ENCODE measurements at places on chromosomes 4 and X. TPM values are rescaled to one million over a fixed set of nuclear protein-coding genes. Genes with fewer than 3 reads are reported as not detected.

MAGEC3 gene
- not detected for total RNA-seq

RASGEF1B gene
- total RNA-seq, result not detected

KCNIP4 gene
- total RNA-seq, result not detected

RAB41 gene
- total RNA-seq, result not detected

ETDB gene
- total RNA-seq, result not detected

PABPC5 gene
- total RNA-seq, result not detected

ADAM29 gene
- total RNA-seq, result not detected

TRIM2 gene
- 0.91 TPM for total RNA-seq

P2RY8 gene
- not detected for total RNA-seq

HTR2C gene
- not detected for total RNA-seq

USP17L10 gene
- total RNA-seq, result not detected

USP17L18 gene
- not detected for total RNA-seq

SH3D19 gene
- 25.3 TPM for total RNA-seq

SLIT2 gene
- not detected for total RNA-seq

CT83 gene
- total RNA-seq, result not detected

GPC3 gene
- not detected for total RNA-seq

TENM3 gene
- total RNA-seq, result 1.7 TPM

ODAPH gene
- total RNA-seq, result not detected

DCHS2 gene
- not detected for total RNA-seq

KLB gene
- total RNA-seq, result 0.06 TPM

ASB12 gene
- not detected for total RNA-seq

THOC2 gene
- total RNA-seq, result 41.0 TPM

ARR3 gene
- not detected for total RNA-seq

LRRC66 gene
- total RNA-seq, result not detected

GAGE2A gene
- not detected for total RNA-seq

All from A549 treated with ZK216348 at 1 μM for 4 hours (cell line).